ENCODE measurements at places on chromosomes 5 and 9. TPM values are rescaled to one million over a fixed set of nuclear protein-coding genes. Genes with fewer than 3 reads are reported as not detected.

Gene PCDHGB3
- 1.1 TPM for total RNA-seq

Gene DRD1
- not detected for total RNA-seq

Gene PTGER4
- total RNA-seq = 53.4 TPM

Gene SETX
- 25.8 TPM for total RNA-seq

Gene SLC9A3
- total RNA-seq = 70.0 TPM

Gene FOXD4L4
- 0.30 TPM for total RNA-seq

Gene IFNB1
- total RNA-seq = not detected

Gene PCDHGC3
- 22.2 TPM for total RNA-seq

Gene FABP6
- not detected for total RNA-seq

Gene SLC1A1
- 25.0 TPM for total RNA-seq
